Right cardiac atrium (tissue), 5 donors: ENCODE measurements at places on chromosomes 6 and 20. TPM values are rescaled to one million over a fixed set of nuclear protein-coding genes. Genes with fewer than 3 reads are reported as not detected.

GRCh38 chr6:4355241-4355640 lies 219.9 kb upstream of the ECI2 start:
- no peak for DNase-seq

GRCh38 chr6:15392182-15392581 lies 146.3 kb downstream of the JARID2 start:
- no peak for DNase-seq

DNA sequence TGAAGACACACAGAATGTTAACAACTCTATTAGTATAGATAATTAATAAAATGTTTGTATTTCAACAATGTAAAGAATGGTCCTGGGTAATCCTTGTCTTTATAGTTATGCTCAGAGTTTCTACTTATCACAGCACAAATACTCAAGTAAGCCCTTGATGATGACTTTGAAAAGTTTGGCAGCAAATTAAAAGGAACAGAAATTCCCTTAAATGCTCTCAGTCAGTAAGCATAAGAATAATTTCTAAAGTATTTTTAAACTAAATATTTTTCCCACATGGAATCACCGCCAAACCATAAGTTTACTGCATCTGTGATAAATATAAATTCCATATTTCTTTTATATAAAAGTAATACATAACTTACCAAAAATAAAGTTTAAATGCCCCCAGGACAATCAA lies 96.1 kb downstream of the COL12A1 start:
- DNase-seq, result no peak

DNA sequence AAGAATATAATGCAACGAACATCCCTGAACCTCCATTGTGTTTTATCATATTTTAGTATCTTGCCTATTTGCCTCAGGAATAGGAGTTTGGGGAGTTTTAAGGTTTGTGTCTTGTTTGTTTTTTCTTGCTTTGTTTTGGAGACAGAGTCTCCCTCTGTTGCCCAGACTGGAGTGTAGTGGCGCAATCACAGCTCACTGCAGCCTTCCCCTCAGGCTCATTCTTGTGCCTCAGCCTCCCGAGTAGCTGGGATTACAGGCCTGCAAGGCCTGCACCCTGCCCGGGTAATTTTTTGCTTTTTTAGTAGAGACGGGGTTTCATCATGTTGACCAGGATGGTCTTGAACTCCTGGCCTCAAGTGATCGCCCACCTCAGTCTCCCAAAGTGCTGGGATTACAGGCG lies 63.3 kb upstream of the CARMIL1 start:
- no peak for DNase-seq

- no peak for DNase-seq
Measured at GRCh38 chr6:97666889-97667288, 383.9 kb upstream of the MMS22L start.

DNA sequence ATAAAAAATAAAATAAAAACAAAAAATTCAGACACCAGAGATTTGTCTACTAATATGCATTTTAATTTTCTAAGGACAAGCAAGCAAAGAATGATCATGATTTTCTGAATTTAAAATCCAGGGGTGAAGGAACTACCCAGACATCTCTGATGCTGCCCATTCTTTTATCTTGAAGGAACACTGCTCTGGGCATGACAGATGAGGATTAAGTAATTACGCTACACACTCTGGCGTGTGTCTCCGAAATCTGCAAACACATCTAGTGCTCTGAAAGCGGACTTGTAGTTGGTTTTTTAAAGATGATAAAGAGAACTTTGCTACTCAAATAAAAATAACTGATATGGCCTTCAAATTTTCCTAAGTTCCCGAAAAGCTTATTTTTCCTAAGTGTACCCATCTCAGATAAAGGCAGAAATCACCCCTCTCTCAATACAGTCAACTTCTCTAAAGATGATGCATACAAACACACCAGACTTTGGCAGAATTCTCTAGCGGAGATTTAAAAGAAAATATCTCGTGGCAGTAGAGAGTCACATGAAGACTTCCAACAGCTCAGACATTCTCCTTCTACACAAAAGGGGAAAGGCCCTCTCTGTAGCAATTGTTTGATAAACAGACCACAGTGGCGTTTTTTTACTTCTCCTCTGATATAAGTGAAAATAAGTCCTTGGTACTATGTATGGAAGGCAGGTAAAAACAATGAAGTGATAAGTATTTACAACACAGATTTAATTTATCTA lies 133.8 kb downstream of the BACH2 start:
- DNase-seq, result no peak

DNA sequence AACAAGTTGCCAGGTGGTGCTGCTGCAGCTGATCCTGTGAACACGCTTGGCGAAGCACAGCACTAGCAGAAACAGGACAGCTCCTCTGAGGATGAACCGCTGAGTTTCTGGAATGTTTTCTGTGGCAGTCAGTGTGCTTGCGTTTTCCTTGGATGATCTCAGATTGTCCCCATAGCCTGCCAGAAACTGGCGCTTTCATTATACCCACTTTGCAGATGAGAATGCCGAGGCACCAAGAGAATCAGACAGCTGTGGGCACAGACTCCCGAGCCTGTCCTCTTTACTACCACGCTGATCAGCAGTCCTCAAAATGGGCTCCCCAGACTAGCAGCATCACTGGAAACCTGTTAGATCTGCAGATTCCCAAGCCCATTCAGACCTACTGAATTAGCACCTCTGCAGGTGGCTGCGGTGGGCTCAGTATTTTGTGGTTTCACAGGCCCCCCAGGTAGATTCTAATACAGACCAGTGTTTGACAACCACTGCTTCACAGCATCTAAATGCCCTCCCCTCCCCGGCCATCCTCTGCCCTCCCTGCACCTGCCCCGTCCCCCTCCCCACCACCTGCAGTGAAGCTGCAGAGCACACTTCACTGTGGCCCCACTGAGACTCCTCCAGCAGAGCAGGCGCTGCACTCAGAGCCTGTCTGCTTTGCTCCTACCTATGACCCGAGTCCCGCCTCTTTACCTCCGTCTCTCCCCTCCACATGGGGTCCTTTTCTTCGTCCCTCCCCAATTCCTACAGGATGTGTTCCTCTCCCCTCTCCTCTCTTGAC lies 29.6 kb downstream of the SPATA2 start:
- no peak for DNase-seq

DNA sequence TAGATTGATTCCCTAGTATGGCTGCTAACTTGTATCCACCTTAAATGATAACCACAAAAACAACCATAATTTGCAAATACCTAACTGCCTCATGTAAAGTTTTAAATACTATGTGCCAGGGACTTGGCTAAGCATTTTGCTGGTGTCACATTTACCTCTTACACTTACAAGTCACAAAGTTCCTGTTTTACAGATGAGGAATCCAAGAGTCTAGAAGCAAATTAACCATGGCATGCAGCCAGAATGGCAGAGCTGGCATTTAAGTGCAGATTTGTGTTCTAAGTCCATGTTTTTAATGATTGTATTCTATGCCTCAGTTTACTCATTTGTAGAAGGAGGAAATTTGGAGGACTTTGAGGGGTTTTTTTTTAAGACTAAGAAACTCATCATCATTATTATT lies 696.7 kb downstream of the PTPRT start:
- no peak for DNase-seq

DNA sequence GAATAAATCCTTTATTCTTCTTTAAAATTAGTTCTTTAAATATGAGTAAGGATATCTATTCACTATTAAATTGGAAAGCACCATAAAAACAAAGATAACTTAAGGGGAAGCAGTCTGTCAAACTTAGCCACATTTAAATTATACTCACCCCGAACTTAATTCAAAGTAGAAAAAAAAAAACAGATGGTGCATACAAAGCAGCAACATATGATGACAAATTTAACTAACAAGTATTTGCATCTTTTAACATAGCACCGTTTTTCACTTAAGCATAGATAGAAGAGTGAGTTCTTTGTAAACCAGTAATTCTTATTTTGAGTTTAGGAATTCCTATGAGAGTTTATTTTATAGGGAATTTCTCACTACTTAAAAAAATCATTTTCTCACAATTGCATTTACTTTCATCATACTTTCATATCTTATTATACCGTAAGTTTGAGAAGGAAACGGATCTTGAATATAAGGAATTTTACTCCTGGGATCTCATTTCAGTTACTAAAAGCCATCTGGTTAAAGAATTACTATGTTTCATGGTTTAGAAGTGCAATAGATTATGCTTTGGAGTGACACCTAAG lies 828.2 kb upstream of the MAP3K7 start:
- no peak for DNase-seq

DNA sequence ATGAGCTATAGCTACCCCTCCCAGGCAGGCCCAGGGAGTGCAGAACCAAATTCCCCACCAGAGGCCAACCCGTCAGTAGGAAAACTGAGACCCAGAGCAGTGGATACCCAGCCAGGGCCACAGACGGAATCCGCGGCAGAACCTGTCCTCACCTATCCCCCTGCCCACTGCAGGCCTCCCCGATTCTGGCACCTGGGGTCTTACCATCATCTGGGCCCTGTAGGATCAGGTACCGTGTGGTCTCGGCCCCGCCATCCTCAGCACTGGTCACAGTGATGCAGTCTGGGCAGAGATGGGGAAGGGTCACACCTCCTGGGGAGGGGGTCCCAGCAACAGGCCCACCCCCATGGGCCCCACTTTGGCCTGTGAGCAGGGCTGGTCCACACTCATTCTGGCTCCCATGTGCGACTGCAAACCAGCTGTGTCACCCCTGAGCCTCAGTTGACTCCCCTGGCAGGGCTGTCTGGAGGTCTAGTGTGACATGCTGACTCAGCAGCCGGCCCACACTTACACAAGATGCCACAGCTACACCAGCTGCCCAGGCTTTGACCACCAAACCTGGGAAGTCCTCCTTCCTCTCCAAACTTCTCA lies 3.8 kb downstream of the ZNF335 start:
- DNase-seq, result no peak

DNA sequence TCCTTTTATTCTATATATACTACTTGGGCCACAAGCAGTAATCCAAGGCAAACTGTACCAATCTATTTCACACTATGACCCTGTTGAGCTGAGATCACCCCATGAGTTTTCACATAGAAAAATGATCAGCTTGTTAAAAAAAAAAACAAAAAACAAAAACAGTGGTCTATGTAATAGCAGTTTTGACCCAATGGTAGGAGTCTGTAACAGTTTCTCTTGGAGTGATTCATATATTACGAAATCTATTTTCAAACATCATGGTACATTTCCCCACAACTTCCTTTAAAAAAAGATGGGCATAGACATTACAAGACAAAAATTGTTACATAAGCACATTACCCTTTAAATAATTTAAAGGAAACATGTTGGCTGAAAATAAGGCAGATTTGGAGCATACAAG lies 78.1 kb downstream of the PRSS35 start:
- no peak for DNase-seq

DNA sequence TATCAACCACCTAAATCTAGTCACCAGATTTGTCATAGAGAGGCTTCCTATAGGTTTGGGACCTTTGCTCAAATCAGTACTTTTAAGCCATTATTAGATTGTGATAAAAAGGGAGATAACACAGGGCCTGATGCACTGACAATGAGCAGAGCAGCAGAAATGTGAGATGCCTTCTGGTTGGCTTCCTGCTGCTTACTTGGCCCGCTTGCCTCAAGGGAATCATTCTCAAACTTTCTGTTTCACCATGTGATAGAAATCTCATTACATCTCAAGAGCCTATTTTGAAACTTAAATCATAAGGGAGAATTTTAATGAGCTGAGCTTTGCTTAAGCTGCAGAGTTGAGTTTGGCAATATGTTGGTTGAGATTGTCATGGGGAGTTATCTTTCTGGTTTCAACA lies 606.0 kb downstream of the DHX35 start:
- DNase-seq, result no peak

- DNase-seq, result no peak
Measured at GRCh38 chr6:35310265-35310831, 12.7 kb downstream of the DEF6 start.

DNA sequence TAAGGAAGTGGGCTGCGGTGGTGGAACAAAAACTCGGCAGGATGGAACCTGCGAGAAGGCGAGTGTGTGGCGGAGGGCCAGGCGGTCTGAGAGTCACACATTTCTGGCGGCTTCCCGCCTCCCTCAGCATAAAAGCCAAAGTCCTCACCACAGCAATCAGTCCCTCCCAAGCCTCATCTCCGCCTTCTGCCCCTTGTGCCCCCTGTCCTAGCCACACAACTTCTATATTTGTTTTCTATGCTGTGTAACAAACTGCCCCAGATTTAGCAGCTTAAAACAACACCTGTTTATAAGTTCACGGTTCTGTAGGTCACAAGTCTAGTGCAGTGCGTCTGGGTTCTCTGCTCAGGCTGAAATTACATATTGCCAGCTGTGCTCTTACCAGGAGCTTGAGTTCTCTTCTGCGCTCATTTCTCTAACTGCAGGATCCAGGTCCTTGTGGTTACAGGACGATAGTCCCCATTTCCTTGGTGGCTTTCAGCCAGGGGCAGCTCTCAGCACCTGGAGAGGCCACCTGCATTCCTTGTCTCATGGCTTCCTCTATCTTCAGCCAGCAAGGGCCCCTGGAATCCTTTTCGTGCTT lies 11.7 kb upstream of the SPO11 start:
- DNase-seq, result no peak

HLA-DQA1 gene
- 10.0 TPM for total RNA-seq

DOP1A gene
- 19.9 TPM for total RNA-seq

DEFB115 gene
- total RNA-seq, result not detected

KIAA1755 gene
- 18.7 TPM for total RNA-seq

PNPLA1 gene
- total RNA-seq, result not detected

LKAAEAR1 gene
- total RNA-seq, result 0.29 TPM

SLC22A1 gene
- total RNA-seq, result 0.21 TPM
